ENCODE measurements at places on chromosomes 2 and 18. TPM values are rescaled to one million over a fixed set of nuclear protein-coding genes. Genes with fewer than 3 reads are reported as not detected.

The FEV gene
- total RNA-seq = not detected

The EMILIN1 gene
- total RNA-seq = 1.1 TPM

The RIT2 gene
- not detected for total RNA-seq

The SATB2 gene
- 0.05 TPM for total RNA-seq

The CCDC148 gene
- total RNA-seq = not detected

The DLGAP1 gene
- not detected for total RNA-seq

The TEX44 gene
- total RNA-seq = not detected

The TMEM200C gene
- total RNA-seq = not detected

The NYAP2 gene
- not detected for total RNA-seq

The MDH1B gene
- total RNA-seq = 0.10 TPM

The MALL gene
- total RNA-seq = not detected

The SCN3A gene
- not detected for total RNA-seq

The FKBP7 gene
- 1.2 TPM for total RNA-seq

The OTOS gene
- not detected for total RNA-seq

The LYPD6B gene
- total RNA-seq = not detected

The MAP3K19 gene
- not detected for total RNA-seq

The ITGA4 gene
- total RNA-seq = 214 TPM

The NAT8 gene
- not detected for total RNA-seq

The KYNU gene
- not detected for total RNA-seq

The UGT1A8 gene
- not detected for total RNA-seq

The SERPINB3 gene
- not detected for total RNA-seq

The KIF1A gene
- total RNA-seq = 0.23 TPM

The NXPH2 gene
- total RNA-seq = not detected

The MAB21L4 gene
- total RNA-seq = not detected
